MM.1S (cell line): ENCODE measurements at places on chromosomes 5 and 9.

- DNase-seq, result no peak
Observed at GRCh38 chr5:136413196-136413595, 47.9 kb upstream of the TRPC7 start.

GRCh38 chr5:34686762-34687268, 30.7 kb downstream of the RAI14 start:
- no peak for DNase-seq

DNA sequence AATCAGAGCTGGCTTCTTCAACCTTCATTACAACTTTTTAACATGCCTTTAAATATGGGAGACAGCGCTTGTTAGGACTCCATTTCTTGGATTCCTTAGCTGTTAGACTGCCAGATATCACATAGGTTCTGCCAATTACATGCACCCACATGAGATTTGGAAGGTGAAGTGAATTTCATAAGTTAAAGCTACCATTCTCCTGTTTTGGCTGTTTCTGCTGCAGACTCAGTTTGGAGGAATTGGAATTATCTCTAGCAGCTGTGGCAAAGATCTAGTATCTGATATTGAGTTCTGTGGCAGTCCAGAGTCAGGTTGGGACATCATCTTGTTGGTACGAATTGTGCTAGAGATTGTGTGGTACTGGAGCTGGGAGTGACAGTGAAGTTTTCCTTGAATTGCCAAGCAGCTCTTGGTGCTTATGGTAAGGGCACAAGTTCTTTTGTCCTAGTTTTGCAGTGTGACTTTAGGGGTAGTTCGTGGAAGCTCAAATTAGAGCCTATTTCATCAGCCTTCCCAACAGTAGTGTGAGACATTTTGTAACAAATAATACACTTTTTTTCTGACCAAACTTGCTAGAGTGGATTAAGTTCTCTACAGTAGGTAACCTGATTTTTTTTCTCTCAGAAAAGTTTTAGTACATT, 9.1 kb upstream of the PJA2 start:
- DNase-seq, result no peak

DNA sequence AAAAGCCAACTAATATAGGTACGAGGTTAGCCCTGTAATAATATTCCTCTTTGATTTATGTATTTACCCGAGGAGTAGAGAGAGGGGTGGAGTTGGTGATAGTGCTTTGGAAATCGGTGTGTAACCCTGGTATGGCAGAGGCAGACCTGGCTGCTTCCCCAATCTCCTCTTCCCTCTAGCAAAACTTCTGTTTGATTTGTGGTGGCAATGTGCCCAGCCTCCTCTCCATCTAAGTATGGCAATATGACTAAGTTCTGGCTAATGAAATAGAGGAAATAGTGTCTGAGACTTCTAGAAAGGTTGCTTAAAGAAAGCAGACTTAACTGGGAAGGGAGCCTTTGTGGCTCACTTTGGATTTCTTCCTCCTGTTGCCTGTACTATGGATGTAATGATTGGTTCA, 491.1 kb downstream of the ENC1 start:
- no peak for DNase-seq

DNA sequence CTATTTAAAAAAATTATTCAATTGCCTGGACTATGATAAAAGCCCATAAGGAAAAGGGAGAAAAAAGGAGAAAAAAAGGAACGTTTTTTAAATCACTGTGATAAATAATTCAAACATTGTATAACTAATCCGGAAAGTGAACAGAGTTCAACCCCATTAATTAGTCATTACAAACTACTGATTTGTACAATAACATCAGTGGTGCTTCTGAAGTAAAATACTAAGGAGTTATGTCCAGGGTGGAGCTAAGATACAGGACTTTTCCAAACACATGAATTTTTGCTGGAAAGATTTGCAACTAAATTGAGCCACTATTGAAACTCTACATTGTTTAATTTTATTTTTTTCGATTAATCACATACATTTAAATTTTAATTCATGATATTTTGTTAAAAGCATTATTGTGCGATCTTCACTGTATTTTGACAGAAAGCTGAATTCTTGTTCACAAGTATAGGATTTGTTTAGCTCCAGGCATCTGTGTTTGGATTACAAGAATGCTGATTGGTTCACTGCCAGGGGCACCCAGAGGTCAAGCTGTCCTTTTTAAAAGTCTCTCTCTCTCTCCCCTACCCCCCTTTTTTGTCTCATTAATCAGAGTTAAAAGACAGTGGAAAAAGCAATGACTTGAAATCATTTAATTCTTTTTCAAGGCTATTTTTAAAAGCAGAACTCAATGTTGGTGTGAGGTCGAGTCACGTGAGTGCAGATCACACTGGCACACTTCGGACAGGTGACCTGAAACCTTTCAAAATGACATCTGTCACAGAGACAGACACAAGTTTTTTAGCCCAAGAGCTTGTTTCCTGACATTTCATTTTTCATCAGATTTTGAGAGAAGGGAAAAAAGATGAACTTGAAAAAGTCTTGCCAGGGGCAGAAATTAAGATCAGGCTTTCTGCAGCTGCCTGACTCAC, 387.3 kb downstream of the NR2F1-AS1 start:
- DNase-seq, result peak; percentile 63

- DNase-seq, result no peak
Observed at GRCh38 chr9:70028287-70028686, 15.4 kb upstream of the MAMDC2 start.

DNA sequence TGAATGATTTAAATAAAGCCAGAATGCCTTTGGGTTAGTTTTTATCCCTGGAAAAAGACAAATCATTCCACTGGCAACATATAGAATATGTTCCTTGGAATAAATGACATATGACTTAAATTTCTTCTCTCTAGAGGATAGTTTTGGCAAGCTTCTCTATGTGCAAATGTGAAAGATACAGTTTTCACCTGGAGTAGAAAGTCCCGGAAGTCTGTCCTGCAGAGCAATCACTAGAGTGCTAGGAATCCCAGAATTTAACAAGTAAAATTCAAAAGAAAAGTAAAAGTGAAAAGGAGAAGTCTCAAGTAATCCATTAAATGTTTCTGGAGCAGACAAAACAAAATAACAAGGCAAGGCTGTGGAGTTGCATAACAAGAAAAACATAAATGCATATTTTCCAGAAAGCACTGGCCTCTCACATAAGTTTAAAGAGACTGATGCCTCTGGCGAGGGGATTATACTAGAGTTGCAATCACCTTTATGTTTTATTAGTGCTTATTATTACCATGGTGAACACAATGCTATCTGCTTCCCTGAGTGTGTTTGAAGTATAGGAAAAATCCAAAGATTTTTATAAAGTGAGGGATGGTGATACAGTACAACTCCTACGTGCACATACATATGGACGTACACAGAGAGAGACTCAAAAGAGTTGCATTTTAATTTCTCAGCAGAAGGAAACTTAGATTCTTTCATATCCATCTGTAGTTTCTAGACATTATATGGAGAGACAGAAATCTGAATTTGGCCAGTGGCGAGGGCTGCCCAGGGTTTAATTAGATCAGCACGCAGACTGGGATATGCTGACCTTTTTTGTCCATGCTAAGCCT, 188.3 kb upstream of the ANKRD55 start:
- DNase-seq, result no peak

DNA sequence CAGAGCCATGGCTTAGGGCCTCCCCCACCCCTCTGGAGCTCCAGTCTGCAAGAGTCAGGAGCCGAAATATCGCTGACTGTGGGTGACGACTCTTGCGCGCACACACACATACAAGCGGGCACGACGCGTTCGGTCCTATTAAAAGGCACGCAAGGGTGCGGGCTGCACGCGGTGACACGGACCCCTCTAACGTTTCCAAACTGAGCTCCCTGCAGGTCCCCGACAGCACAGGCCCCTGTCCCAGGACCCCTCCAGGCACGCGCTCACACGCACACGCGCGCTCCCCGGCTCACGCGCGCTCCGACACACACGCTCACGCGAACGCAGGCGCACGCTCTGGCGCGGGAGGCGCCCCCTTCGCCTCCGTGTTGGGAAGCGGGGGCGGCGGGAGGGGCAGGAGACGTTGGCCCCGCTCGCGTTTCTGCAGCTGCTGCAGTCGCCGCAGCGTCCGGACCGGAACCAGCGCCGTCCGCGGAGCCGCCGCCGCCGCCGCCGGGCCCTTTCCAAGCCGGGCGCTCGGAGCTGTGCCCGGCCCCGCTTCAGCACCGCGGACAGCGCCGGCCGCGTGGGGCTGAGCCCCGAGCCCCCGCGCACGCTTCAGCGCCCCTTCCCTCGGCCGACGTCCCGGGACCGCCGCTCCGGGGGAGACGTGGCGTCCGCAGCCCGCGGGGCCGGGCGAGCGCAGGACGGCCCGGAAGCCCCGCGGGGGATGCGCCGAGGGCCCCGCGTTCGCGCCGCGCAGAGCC, at the start of gene GRIN1:
Gene GRIN1, plus strand, starts transcription at position 433 of the 746 bp plus-strand sequence. CDS start 333 bp downstream, outside the sequence.
- no peak for DNase-seq

- DNase-seq, result no peak
Observed at GRCh38 chr5:35810601-35811000, 46.1 kb upstream of the IL7R start.

- DNase-seq, result no peak
Observed at GRCh38 chr5:149238540-149238939, 33.1 kb upstream of the AFAP1L1 start.
